ENCODE measurements at places on chromosomes 12 and 14. TPM values are rescaled to one million over a fixed set of nuclear protein-coding genes. Genes with fewer than 3 reads are reported as not detected.

The EFCAB11 gene
- total RNA-seq = 3.3 TPM

- H3K4me1 ChIP-seq = no peaks in the 10 kb centered on the region
- H3K4me3 ChIP-seq = no peak overlapping the region
- no peaks in the 10 kb centered on the region for H3K27me3 ChIP-seq
- no peak for DNase-seq
- no peak overlapping the region for H3K27ac ChIP-seq
Measured at GRCh38 chr12:45637706-45638105, 91.8 kb upstream of the ARID2 start.

GRCh38 chr12:4153343-4153892 lies 120.1 kb upstream of the CCND2 start:
- no peak for DNase-seq
- no peak overlapping the region for H3K4me3 ChIP-seq
- H3K27me3 ChIP-seq = no peaks in the 10 kb centered on the region
- H3K27ac ChIP-seq = no peak overlapping the region

DNA sequence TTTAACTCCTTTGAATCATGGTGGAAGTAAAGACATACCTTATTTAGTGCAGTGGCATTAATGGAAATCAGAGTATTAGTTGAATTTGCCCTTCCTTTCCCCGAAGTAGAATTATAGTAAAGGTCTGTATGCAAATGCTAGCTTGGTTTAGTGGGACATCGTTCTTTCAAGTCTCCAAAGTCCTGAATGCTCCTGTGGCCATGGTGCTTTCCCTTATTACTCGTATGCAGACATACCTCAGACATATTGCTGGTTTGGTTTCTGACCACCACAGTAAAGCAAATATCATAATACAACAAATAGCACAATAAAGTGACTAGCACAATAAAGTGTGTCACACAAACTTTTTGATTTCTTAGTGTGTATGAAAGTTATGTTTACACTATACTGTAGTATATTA lies 52.3 kb downstream of the MNAT1 start:
- no peak for DNase-seq
- H3K36me3 ChIP-seq = no peaks in the 10 kb centered on the region
- no peak overlapping the region for H3K4me3 ChIP-seq
- H3K27me3 ChIP-seq = no peaks in the 10 kb centered on the region
- H3K4me1 ChIP-seq = no peaks in the 10 kb centered on the region
- H3K27ac ChIP-seq = no peak overlapping the region

DNA sequence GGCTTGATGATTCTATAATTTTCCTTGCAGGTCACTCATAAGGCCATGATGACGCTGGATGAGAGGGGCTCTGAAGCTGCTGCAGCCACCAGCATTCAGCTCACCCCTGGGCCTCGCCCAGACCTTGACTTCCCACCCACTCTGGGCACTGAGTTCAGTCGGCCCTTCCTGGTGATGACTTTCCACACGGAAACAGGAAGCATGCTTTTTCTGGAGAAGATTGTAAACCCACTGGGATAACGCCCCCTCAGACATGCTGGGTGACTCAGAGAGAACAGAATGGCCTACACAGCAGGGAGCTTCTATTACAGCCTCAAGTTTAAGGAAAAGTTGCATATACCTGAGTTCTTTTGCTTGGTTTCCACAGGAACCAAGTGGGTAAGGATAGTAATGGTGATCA lies 34.3 kb downstream of the SERPINA3 start:
- no peak overlapping the region for H3K27ac ChIP-seq
- DNase-seq = no peak
- no peaks in the 10 kb centered on the region for H3K4me1 ChIP-seq
- H3K36me3 ChIP-seq = no peaks in the 10 kb centered on the region
- H3K27me3 ChIP-seq = no peaks in the 10 kb centered on the region

Data from heart left ventricle (tissue), 16 donors.